ENCODE measurements at places on chromosomes 4 and X.
A peak's percentile ranks its signal among the peaks of the same experiment; 100 is the strongest.

- DNase-seq = no peak
These were observed 17.1 kb downstream of the SPON2 start for GRCh38 chr4:1155314-1155713.

- DNase-seq = no peak
These were observed 53.5 kb upstream of the PCDH10 start for GRCh38 chr4:133095591-133095990.

DNA sequence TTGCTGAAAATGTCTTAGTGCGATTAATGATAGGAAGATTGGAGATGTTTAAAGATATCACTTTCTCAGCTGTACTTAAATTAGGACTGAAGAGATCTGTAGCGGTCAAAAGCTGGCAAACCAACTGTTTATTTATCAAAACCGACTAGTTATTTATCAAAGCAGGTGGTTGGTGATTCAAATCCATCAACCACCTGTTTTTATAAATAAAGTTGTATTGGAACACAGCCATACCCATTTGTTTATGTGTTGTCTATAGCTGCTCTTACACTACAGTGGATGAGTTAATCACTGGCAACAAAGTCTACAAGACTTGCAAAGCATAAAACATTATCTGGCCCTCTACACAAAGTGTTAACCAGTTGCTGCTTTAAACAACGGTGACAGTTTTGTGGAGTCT, 76.8 kb downstream of the IL15 start:
- no peak for DNase-seq

GRCh38 chr4:172815499-172816164, 353.0 kb upstream of the GALNT7 start:
- DNase-seq = no peak

DNA sequence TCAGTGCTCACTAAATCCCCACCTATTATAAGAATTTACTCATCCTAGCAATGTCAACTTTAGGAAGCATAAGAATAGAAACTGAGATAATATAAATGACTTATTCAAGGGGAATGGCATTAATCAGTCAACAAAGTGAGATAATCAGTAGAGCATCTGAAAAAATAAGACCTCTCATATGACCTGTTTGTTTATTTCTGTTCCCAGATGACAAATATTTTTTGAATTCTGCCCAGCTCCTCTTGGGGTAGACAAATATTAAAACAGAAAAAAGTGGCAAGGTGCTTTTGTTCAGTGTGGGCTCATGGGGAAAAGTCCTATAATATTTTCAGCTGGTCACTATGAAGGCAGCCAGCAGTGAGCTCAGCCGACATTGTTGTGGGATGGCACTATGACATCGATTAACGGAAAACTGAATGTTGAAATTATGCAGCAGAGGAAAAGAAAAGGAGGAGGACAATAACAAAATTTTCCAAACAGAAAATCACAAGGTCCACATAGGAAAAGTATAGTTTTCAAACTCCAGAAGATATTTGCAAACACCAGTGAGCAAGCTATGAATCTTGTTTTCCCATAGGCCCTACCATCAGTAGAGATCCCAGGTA, 109.6 kb downstream of the ANXA3 start:
- no peak for DNase-seq

- no peak for DNase-seq
These were observed 37.7 kb downstream of the NOP14 start for GRCh38 chr4:2925496-2925895.

- DNase-seq = peak; percentile 4
These were observed 1.3 kb downstream of the NEXMIF start for GRCh38 chrX:74923942-74924448.

DNA sequence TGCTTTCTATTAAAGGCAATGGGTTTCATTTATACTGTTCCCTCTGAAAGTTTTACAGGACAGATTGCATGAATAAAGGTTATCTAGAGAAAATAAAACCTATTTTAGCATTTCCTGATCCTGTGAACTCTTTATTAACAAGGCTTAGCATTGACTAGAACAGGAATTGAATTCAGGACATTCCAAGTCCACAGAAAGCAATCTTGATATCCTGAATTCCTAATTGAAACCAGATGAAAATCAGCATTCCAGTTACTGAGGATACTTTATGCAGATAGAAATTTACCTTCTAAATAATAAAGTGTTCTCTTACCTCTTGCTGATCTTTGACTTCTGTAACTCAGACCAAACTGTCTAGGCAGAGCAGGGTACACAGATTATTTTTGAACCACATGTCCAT, 151.4 kb downstream of the ZNF518B start:
- DNase-seq = no peak

DNA sequence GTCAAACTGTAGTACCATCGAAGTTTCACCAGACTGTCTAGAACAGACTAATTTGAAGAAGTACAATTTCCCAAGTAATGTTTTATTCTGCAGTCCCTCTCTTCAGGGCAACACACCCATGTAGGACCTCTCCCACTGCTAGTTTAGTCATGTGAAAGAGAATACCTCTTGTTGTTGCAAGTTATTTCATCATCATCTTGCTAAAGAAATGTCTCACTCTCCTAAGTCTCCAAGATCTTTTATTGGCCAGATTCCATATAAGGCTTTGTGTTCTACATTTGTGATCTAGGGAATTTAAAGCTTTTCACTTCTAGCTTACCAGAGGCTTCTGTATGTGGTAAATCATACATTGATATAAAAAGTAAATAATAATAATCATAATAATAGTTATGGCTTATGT, 745.3 kb upstream of the MAGEB2 start:
- no peak for DNase-seq

GRCh38 chr4:61824454-61824853, 624.3 kb downstream of the ADGRL3 start:
- DNase-seq = no peak

GRCh38 chr4:48017108-48017571, 568 bp downstream of the NIPAL1 start:
- DNase-seq = peak; percentile 24

DNA sequence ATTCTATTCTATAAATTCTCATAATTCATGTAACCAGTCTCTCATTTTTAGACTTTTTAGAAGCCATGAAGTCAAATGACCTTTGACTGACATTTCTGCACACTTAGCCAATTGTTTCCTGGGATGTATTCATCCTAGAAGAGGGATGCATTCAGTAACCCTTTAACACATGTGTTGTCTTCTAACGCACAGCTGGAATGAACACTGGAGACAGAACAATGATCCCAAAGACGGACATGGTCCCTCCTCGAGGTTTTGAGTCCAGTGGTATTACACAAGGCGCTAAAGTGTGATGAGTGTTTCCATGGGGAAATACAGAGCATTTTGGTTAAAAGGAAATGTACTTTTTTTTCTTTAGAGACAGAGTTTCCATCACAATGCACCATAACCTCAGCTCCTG, 39.8 kb upstream of the CLDN24 start:
- DNase-seq = no peak

DNA sequence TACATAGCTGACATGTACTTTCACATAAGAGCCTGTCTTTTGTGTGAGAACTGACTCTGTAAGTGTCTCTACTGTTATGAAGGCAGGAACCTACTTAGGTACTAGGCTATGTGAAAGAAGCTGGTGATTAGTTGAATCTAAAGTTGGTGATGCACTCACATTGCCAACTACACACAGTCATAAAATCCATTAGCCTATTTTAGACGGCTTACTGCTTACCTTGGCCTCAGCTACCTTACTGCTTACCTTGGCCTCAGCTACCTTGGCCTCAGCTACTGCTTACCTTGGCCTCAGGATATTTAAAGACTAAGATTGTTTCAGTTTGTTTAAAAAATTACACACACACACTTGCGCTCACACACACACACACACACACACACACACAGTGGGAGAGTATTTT, 549.7 kb downstream of the IL1RAPL1 start:
- DNase-seq = no peak

- DNase-seq = no peak
These were observed 3.7 kb upstream of the OSTC start for GRCh38 chr4:108646706-108647105.

- peak; percentile 16 for DNase-seq
These were observed 5.2 kb downstream of the HSD17B13 start for GRCh38 chr4:87317527-87317926.

GRCh38 chr4:5719350-5720055, 8.5 kb downstream of the EVC start:
- no peak for DNase-seq

DNA sequence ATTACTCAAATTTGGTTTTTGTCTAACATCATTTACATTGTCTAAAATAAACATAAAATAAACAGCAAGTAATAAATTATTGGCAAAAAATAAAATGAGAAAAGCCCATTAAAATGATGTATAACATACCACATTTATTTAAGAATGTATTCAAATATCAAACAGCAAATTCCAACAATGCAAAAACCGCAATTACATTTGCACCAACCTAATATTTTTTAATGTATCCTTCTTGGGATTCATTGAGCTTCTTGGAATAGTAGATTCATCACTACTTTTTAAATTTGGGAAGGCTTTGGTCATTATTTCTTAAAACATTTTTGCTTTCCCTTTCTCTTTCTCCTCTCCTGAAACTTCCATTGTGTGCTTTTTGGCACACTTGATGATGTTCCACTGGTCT, 400.2 kb downstream of the MAGEE1 start:
- no peak for DNase-seq

- no peak for DNase-seq
These were observed 50.1 kb upstream of the ACSL4 start for GRCh38 chrX:109782994-109783700.

DNA sequence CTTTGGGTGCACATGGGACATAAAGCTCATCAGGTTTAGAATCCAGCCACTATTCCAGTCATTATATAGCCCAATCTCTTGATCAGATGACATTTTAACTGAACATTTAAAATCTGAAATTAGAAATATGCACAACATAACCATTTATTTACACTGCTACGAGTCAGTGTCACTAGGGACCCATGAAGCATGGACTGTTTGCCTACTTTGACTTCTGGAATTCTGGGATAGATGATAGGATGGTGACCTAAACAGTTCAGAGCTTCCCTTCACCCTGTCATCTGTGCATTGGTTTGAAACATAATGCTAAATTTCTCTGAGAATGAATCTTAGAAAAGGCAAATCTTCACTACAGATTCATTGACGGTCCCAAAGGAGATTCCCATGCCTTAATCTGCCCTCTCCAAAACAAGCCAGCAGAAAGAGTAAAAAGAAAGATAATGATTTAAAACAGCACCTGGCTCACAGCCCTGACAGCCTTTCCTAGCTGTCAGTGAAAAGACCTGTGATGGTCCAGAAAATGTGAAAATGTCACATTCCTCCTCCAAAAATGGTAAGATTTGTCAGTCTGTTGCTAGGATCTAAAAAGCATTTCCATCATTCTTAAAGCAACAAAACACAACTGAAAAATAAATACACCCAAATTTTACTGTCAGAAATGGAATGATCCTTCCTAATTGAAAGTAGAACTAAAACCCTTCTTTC, 18.9 kb upstream of the HERC3 start:
- no peak for DNase-seq

- DNase-seq = no peak
These were observed 1048.0 kb downstream of the PDHA2 start for GRCh38 chr4:96887857-96888256.

DNA sequence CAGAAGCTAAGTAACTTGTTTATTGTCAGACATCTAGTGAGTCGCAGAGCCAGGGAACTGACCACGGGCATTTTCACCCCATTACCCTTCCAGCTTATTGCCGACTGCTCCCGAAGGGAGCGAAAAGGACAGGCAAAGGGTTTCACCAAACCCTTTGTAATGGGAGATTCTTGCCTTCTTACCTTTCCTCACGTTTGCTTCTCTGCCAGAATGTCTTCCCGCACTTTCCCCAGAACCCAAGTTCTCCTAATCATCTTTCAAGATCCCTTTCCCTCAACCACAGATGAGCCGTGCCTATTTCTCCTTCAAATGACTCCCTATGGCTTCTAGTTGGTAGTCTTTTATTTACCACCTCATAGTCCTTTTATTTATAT, 520 bp upstream of the SRP72 start:
- DNase-seq = no peak

GRCh38 chrX:150846130-150846529, 52.3 kb downstream of the CD99L2 start:
- no peak for DNase-seq

DNA sequence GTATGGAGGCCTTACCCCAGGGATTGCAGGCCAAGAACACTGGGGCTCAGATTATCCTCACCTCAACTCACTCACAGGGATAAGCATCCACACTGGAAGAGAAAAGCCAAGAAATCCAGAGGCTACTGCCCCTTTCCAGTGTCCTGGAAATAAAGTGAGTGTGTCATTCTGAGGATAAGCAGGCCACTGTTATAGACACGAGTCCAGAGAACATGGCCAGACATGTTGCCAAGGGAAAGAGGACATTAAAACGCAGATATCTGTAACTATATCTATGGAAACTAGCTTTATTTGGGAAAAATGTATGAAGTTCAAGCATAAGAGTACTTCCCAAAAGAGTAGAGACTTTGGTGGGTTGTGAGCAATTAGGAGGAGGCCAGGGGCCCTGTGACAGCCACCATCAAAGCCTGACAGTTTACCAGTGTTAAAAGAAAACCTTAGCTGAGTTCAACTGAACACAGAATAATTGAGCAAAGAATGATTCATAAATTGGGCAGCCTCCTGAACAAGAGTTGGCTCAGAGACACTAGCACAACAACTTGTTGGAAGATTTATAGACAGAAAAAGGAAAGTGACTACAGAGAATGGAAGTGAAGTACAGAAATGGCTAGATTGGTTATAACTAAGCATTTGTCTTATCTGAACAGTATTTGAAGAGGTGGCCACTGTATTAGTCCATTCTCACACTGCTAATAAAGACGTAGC, 1222.2 kb downstream of the STIM2 start:
- DNase-seq = no peak

DNA sequence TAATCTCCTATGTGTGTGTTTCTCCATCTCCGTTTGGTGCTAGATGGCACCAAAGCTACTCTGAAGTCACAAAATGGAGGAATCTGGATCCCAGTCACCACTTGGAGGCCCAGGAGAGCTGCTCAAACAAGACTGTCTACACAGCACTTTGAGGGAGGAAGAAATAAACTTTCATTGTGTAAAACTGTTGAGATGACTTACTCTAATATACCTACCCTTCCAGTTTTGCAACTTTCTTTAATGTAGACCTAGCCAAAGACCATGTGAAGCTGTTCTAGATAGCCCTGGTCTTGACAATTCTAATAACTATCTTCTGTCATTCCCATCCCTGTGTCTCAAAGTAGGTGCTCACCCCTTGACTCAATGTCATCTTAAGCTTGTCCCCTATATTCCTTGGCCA, 52.8 kb upstream of the TAB3 start:
- DNase-seq = no peak

- DNase-seq = no peak
These were observed 123.4 kb upstream of the ATP6AP2 start for GRCh38 chrX:40457406-40457805.

- no peak for DNase-seq
These were observed 60.4 kb downstream of the SUPT20HL2 start for GRCh38 chrX:24253469-24253868.

GRCh38 chr4:184641451-184641850, 7.8 kb downstream of the CASP3 start:
- DNase-seq = no peak

DNA sequence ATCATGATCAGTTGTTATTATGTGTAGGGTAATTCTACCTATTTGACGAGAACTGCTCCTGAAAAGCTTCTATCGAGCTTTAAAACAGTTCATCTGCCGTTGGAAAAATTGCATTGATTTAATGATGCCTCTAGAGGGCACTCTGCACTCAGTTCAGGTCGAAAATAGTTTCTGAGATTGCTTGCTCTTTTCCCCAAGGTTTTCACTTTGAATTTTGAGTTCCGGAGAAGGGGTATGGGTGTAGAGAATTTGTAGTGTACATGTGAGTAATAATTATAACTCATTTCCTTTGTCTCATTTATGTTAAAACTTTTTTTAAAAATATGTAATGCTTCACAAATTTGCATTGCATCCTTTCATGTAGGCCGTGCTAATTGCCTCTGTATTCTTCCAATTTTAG, 28.4 kb upstream of the TNIP3 start:
- DNase-seq = peak; percentile 63

All from hematopoietic multipotent progenitor cell treated with erythropoietin and hydrocortisone succinate and interleukin-3 and kit ligand, for 4 days (in vitro differentiated cells).